Osteocyte (in vitro differentiated cells): ENCODE measurements at places on chromosomes 6 and 20.

DNA sequence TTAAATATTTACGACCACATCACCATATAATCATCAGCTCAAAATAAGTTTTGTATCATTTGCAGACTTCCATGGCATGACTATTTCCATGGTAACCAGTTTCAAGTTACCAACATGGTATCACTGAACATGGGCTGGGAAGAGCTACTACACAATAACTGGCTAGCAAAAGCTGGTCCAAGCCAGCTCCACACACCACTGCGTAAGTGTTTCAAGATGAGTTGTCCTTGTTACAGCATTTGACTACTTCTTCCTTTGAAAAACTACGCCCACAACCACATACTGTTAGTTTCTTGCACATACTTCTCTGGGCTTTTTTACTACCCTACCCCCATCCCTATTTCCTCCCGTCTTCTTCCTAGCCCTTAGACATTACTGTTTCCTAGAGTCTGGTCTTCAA is 8.5 kb downstream of the CD164 start:
- DNase-seq = no peak

GRCh38 chr20:43538878-43539700 is 19.7 kb upstream of the SGK2 start:
- no peak for DNase-seq

GRCh38 chr6:3285049-3285639 is 26.4 kb downstream of the PSMG4 start:
- no peak for DNase-seq

DNA sequence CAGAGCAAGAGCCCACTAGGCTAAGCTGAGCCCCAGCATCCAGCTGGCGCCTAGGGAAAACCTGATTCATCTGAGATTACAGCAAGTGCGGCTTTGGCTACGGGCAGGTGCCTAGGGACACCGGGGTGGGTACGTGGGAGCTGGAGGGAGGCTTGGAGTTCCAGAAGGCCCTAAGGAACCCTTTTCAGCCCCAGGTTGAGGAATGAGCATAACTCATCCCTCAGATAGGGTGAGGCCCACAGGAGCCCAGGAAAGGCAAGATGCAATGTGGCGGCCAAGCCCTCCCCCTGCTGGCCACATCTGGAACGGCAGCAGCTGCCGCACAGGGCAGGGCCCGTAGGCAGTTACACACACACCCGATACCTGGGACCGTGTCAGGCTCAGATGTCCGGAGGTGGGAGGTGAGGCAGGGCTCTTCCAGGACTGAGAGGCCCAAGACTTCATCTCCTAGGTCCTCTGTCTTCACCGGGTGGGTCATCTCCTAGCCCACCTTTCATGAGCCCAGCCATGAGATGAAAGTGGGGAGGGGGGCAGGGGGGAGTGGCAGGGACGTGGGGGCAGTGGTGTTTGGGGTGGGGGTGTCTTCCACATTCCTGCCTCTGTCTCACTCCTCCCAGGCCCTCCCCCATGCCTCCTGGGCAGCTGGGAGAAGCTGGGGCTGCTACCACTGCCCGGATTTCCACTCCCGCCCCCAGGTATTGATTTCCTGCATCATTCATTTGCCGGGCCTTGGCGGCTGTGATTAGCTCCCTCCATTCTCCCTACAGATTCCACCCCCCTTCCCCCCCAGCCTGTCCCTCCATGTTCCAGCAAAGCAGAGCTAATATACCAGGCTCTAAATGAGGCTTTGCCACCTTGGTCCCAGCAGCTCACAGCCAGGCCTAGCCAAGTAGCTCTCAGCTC is 5.5 kb downstream of the MDGA1 start:
- DNase-seq = peak; percentile 91

- DNase-seq = no peak
Measured at GRCh38 chr20:46022411-46023147, 6.4 kb upstream of the SLC12A5 start.

DNA sequence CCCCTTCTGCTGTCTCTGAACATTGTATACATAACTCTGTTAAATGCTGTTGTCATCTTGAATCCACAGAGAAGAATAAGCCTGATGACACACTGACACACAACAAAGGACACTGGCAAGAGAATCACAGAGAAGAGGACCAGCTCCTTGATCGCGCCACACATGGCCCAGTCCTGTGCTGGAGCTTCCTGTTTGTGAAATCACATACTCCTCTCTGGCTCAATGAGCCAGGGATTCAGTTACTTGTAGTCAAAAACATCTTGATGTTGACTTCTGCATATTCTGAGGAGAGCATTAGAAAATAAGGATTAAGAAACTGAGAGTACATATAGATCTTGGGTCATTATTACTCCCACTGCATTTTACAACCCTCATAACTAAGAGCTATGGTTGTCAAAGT is 100.1 kb downstream of the EPB41L2 start:
- DNase-seq = no peak

DNA sequence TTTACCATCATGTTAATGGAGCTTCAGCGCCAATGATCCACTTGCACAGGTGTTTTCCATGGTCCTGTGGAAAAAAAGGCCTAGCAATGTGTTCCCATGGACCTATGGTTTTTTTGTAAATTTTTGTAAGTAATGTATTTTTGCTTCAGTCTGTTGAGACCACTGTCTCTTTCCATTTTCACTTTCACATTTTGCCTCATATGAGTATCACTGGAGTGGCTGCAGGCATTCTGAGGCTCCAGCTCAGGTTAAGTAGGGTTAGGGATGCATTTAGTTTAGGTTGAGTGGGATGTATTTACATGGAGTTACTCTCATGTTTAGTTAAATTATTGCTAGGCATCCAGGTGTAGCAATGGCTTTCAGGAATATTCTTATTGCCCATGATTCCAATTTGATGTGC is 19.2 kb upstream of the LMBRD1 start:
- no peak for DNase-seq

GRCh38 chr6:22254886-22255285 is 42.0 kb downstream of the PRL start:
- no peak for DNase-seq

DNA sequence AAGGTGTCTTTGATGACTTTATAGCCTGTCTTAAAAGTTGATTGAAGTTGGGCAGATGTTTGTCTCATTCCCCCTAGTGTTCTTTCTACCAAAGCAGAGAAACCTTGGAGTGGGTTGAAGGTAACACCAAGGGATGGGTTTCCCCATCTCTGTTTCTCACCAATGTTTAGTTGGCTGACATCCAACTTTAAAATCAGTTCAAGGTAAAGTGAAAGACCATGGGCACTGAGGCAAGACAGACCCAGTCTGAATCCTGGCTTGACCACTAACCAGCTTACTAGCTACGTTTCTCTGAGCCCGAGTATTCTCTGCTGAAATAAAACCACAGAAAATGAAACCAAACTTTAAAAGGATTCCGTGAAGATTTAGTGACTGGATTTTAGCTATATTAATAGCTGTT is 258.9 kb downstream of the KIF16B start:
- DNase-seq = no peak

DNA sequence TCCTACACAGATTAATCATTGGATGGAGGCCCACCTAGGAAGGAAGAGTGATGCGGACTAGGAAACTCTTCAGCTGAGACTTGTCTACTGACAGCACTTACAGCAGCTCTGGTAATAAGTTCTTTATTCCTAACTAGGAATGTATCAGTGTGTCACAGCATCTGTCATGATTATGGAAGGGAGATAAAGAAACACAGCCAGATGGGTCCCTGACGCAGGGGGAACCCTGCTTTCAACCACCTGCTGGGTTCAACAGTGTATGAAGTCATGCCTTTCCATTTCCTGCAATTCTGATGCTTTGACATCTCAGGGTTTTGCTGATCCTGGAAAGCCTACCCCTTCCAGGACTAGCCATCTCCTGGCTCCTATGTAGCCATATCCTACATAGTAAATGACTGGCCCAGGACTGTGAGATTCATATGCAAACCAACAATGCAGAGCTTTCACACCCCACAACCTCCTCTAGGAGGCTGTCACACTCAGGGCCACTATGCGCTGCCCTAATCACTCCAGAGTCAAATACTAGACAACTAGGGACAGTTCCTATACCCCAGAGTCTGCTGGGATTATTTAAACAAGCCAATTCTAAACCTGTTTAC is 29.0 kb upstream of the MANEA start:
- DNase-seq = no peak

DNA sequence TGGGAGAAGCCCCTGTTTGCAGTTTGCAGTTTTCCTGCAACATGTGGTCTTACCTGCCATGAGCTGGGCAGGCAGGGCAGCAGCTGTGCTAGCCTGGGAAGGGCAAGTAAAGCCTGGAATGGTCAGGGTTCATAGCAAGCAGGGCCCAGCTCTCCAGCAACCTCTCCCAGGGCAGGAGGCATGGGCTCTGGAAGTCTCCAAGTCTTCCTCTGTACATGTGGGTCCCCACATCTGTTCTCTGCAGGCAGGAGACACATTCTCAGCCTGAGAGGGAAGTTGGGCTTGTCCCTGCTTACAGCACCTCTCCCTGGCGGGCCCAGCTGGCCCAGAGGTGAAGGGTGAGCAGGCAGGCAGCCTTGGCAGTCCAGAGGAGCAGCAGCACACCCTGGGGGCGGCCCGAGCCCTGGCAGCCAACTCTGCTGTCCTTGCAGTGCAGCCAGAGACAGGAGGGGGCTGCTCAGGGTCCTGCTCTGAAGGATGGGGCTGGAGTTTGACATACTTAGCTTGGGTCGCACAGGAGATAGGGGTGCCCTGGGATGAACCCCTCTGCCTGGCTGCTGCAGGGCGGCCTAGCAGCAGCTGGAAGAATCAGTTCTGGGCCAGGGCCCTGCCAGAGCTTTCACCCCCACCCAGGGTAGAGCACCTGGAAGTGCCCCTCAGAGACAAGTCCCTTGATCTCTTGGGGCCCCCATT is 176.0 kb downstream of the MRPL14 start:
- DNase-seq = peak; percentile 85

GRCh38 chr20:62675877-62676260 is 32.8 kb upstream of the NTSR1 start:
- no peak for DNase-seq

DNA sequence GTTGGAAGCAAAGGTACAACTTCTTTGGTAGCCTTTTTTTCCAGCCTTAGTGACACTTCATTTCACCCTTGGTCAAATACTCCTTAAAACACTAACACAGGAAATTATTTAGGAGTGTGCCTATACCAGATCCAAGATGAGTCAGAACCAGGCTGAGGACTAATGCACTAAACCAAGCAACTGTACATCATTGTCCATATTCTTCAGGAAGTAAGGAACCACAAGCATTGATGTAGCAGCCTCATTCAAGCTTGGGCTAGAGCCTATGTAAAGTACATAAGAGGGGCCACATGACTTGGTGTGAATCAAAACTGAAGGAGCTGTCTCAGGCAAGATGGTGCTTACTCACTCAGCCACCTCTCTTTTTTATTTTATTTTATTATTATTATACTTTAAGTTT is 20.7 kb upstream of the ADGB start:
- no peak for DNase-seq

DNA sequence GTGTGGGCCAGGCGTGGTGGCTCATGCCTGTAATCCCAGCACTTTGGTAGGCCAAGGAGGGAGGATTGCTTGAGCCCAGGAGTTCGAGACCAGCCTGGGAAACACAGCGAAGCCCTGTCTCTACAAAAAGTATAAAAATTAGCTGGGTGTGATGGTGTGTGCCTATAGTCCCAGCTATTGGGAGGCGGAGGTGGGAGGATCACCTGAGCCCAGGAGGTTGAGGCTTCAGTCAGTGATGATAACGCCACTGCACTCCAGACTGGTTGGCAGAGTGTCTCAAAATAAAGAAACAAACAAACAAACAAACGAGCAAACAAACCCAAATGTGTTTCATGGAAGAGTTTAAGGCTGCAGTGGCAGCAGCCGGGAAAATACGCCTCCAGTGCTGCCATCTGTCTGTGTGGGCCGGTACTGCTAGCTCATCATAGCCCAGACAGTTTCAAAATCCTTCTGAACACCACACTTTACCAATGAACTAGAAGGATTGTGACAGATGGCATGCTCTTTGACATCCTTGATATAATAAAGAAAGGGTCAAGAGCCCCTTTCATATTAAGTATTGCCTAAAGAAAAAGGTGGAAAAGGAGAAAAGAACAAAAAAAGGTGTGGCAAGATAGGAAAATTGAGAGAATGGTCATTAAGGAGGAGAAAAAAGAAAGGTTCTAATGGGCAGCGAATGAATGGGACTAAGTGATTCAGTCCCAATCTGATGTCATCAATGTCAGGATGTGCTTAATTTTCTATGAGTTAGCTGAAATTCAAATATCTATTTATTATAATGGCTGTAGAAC is 298.6 kb downstream of the SYNE1 start:
- no peak for DNase-seq

DNA sequence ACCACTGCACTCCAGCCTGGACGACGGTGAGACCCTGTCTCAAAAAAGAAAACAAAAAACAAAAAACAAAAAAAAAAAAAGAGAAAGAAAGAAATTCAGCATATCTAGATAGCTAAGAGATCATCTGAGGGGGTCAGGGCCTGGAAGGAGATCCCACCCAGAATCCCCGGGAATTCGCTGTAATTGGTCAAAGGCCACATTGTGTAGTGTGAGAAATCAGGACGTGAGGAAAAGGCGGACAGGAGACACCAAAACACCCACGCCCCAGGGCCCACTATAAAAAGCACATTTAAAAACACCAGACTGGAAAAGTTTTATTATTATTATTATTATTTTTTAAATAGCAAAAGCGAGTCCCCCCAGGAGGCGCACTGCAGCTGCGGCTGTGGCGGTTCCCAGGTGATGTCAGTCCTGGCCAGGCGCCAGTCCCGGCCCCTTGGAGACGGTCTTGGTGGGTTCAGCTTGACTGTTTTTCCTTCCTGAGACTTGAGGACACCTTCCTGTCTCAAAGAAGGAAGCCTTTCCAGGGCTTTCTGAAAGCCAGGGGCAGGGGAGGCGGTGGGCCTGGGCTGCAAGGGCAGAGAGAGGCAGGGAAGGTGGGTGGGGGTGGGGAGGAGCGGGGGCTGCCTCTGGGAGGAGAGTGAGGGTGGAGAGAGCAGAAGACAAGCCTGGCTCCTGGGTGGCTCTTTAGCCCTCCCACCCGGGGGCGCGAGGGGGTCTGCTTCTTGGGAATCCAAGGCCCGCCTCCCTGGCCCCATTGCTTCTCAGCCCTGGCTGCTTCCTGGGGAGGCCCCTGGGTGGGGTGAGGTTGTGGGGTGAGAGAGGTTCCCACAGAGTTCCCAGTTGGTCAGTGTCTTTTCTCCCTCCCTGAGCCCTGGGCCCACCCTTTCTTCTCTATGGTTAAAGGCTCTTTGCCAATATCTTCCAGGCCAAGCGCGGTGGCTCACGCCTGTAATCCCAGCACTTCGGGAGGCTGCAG is 14.5 kb downstream of the TCF15 start:
- no peak for DNase-seq

GRCh38 chr20:19129976-19130612 is 82.3 kb upstream of the SLC24A3 start:
- DNase-seq = no peak

GRCh38 chr6:36639171-36639808 is 39.2 kb upstream of the CDKN1A start:
- no peak for DNase-seq

DNA sequence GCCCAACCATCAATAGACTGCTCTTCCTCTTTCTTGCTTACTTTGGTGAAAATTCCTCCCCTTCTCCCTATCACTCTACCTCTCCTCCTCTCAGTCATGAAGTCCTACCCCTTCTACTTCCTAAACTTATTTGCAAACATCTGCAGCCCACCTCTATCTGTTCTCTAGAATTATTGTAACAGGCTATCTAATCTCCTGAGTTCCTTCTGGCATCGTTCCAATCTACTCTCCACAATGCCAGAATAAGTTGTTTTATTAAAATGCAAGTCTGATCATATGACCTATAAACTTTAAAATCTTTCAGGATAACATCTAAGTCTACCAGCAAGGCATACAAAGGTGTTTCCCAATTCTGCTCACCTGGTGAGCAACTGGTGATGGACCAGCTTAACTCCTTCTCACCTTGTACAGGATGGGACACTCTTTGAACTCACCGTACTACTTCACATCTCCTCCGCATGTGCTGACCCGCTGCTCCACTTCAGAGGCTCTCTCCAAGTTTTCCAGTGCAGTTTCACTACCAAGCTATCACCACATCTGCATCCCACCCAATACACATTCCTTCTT is 7.9 kb downstream of the CD164 start:
- DNase-seq = no peak
